ENCODE measurements at places on chromosomes 2 and 18. TPM values are rescaled to one million over a fixed set of nuclear protein-coding genes. Genes with fewer than 3 reads are reported as not detected.

DNA sequence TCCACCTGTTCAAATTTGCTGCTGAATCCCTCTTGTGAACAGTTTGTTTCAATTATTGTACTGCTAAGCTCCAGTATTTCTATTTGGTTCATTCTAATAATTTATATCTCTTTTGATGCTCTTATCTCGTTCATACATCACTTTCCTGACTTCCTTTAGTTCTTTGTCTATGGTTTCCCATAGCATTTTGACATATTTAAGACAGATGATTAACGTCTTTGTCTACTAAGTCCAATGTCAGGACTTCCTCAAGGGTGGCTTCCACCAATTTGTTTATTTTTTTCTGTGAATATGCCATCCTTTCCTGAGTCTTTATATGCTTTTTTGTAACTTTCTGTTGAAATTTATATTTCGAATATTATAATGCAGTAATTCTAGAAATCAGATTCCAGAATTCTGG, 9.6 kb downstream of the PIGN start:
- DNase-seq, result no peak

- DNase-seq, result no peak
These were observed 881.3 kb downstream of the LRRTM4 start for GRCh38 chr2:76640905-76641304.

DNA sequence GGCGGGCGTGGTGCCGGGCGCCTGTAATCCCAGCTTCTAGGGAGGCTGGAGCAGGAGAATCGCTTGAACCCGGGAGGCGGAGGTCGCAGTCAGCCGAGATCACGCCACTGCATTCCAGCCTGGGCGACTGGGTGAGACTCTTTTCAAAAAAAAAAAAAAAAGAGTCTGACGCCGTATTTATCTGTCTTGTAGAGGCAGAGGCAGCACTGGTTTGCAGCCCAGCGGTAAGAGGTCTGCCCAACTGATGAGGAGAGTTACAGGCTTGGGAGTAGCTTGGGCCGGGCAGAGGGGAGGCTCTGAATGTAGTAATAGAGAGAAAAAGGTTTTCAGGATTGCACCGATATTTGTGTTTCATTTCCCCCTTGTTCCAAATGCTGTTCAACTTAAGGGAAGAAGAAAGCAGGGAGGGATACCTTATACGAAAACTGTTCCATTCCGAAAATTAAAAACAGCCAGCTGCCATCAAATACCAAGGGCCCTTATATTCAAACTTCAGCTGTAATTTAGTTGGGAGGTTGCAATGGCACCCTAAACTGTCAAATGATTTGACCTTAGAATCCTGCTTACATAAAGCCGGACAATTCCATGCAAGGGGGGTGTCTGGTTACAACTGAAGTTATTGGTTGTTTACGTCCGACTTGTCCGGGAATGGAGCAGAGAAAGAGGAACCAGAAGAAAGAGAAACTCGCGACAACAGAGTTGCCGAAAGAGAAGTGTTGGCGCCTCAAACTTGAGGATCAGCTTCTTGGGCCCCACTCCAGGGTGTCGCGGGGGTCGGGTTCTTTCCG, 9.2 kb upstream of the SP9 start:
- DNase-seq, result no peak

DNA sequence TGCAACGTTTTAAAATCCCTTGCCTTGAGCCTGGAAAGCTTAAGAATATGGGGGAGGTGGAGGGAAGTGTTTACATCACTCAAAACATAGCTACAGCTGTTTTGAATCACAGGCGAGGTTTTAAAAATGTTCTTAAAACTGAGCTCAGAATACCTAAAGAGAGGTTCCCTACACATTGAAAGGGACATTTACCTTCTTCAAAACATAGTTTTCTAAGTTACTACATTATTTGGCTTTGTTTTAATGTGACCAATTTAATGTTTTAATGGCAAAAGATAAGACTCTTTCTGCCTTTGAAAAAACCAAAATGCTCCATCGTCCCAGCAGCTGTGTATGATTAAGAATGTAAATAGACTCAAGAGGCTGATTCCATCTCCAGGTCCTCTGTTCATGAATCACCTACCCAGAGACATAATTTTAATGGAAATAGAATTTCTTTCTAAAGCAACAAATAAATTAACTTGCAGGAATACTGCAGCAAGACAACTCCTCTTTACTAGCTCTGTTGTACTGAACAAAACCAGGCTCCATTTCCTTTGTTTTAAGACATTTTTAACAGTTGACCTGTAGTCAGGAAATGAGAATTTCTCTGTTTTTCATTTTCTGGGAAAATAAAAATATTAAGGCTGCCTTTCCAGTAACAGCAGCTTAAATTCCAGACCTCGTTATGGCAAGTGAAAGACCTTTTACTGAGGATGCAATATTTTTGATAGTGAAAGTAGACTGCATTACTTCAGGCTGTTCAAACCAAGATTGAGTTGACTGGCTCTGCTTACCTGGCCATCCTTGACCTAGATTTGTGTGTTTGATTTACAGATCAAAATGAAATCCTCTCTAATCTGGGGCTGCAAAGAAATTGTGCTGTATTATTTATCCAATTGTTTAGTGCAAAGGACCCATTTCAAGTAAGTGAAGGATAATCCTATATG, 33.7 kb upstream of the WDR75 start:
- no peak for DNase-seq

DNA sequence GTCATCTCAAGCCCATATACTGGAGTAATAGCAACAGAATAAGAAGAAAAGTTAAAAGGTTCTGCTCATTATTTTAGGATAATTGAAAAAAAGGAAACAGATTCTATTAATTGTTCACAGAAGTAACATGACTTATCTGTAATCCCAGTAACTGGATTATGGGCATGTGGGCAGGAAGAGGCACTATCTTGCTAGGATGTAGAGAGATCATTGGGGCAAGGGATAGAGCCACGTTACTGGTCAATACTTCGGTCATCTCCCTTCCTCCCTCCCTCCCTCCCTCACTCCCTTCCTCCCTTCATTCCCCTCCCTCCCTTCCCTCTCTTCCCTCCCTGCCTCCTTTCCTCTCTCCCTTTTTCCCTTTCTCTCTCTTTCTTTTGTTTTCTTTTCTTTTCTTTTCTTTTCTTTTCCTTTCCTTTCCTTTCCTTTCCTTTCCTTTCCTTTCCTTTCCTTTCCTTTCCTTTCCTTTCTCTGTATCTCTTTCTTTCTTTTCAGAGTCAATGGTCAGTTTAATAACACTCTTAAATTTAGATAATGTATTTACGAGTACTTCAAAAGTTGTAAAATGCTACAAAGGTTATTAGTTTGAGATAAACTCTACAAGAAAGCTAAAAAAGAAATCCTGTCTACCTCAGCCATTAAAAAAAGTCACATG, 82.8 kb downstream of the FHOD3 start:
- no peak for DNase-seq

DNA sequence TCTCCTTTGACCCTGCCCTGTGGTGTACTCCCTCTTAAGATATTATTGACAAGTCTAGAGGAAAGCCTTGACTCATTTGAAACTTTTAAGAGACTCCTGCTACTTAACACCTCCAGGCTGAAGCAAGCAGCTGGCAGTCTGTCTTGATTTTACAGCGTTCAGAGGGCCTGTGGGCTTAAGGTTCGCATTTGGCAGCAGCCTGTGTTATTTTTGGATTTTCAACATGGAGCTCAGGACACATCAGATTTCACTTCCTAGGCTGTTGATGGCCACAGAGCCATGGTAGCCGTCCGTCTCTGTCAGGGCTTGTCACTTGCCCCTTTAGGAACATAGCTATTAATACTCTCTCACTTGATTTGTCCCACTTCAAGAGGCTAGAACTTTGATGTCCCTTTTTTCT, 73.6 kb downstream of the VWA3B start:
- DNase-seq, result no peak

GRCh38 chr2:127647242-127648190, 1.6 kb downstream of the GPR17 start:
- no peak for DNase-seq

DNA sequence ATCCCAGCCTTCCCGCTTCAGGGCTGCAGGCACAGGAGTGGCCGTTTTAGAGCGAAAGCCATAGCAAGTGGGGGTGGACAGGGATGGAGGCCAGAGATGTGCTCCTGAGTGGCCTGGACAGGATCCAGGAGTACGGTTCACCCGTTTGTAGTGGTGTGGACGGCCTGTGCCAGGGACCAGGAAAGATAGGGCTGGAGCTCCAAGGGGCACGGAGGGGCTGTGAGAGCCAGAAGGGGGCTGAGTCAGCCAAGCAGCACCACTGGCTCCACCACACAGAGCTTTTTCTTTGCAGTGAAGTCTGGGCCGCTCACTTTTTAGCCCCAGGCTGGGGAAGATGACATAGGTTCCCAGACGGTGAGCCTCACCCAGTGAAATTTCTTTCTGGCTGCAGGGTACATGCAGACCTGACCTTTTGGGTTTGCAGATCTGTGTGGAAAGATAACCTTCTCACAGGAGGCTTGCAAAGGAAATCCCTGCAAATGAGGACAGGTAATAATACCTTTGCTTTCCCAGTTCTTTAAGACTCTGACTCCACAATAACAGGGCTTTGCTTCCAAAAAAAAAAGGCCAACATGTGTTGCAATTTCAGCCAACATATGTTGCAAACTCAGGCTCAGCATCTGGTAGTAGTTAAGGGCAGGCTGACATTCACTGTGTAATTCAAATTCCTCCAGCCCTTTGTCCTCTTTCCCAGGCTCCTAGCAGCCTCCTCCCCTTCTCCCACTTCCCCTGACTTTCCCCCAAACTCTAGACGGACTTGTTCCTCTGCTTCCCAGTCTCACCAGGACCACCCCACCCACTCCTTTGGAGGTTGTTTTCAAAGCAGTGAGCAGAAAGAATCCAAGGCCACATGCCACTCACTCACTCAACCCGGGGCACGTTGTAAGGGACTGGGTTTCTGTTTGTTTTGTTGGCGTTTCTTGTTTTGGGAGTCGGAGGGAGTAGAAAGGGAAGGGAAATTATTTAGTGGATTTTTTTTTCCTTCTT, 20.3 kb upstream of the LAPTM4A start:
- DNase-seq, result no peak

- no peak for DNase-seq
These were observed 189.6 kb downstream of the HAUS1 start for GRCh38 chr18:46293742-46294181.

- DNase-seq, result no peak
These were observed 89.7 kb downstream of the SPTBN1 start for GRCh38 chr2:54545702-54546450.

DNA sequence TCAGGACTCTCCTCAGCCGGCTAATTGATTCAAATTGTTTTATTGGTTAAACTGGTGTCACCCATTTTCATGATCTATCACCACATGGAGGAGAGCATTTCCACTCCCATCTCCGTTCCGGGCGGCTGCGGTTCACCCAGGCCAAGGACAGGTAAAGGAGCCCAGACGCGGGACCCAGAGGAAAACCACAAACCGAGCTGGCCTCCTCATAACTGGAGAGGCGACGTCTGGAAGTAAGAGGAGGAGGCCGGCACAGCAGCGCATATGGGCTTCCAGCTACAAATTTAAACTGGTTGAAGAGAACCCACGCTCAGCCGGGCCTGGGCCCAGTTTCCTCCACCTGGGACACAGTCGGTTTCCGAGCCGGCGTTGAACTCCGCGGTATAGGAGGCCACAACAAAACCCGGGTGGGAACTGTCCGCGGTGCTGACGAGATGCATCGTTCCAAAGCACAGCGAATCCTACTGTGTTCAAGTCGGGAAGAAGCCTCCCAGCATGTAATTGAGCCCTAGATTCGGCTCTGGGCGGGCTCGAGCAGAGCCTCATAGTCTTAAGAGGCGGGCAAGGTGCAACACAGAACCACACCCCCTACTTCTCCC, 3.0 kb upstream of the SKOR2 start:
- DNase-seq, result no peak

DNA sequence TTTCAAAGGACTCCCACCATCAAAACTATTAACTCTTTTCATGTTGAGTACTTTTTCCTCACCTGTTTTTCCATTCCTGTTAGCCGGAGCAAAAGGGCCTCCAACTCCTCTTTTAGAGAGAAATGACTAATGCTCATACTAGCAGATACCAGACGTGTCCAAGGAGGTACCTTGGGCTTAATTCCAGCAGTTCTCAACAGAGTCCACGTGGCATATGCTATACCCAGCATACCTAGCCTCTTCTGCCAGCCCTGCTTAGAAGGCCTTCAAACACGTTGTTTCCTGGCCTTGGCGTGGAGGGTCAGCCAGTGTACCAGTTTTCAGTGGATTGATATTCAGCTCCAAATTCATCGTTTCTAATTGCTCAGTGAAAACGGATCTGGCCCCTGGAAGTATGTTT, 123.9 kb downstream of the MGAT5 start:
- DNase-seq, result no peak

Gene HOXD8
- not detected for total RNA-seq

Gene SNTG2
- 2.0 TPM for total RNA-seq

Gene B3GNT7
- total RNA-seq, result 0.22 TPM

Gene IL36G
- total RNA-seq, result not detected
